ENCODE measurements at places on chromosomes 7 and 10.
A peak's percentile ranks its signal among the peaks of the same experiment; 100 is the strongest.

DNA sequence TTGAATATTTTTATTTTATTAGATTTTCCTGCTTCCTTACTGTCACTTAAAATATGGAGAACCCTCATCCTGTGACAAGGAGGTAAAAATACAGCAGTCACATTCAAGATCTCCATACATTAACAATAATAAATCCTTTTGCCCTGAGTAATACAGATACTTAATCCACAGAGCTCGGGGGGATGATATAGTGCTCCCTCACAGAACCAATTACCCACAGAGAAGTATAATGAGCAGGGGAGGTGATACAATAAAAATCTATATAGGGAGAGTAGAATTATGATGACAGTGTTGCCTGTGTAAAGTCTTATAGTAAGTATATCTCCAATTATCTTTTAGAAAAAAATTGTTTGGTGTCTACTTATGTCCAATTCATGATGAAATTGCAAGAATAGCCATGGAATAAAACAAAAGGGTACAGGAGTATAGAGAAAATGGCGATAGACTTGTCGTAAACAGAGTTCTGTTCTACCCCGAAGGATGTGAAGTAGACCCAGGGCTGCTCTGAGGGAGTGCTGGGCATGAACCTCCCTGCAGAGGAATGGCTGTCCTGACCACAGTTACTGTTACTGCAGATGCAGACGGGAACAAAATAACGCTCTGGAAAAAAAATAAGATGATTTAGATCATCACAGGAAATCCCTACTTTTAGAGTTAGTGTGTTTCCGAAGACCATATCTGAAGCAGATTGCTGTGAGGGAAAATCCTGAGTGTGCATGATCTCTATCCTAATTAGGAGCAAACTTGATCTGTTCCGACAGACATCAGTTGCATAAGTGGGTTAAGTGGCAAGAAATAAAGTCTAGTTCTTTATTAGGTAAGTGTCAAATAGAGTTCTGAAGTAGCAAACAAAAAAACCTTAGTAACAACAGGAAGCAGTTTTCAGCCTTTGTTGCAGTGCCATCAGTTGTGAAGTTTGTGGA lies 123.7 kb downstream of the KAT6B start:
- DNase-seq: no peak

DNA sequence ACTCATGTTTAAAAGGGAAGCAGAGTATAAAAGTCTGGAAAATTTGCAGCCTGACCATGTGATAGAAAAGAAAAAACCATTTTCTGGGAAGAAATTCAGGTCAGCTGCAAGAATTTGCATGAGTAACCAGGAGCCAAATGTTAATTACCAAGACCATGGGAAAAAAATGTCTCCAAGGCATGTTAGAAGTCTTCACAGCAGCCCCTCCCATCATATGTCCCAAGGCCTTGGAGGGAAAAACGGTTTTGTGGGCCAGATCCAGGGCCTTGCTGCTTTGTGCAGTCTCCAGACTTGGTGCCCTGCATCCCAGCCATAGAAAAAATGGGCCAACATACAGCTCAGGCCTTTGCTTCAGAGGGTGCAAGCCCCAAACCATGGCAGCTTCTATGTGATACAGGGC lies 1019.6 kb upstream of the SORCS1 start:
- DNase-seq: no peak

- peak; percentile 6 for DNase-seq
Measured at GRCh38 chr10:57338823-57339558, 928.7 kb downstream of the IPMK start.

GRCh38 chr10:21742740-21743412 lies 208.8 kb downstream of the MLLT10 start:
- no peak for DNase-seq

- no peak for DNase-seq
Measured at GRCh38 chr7:70512144-70512543, 619.8 kb upstream of the GALNT17 start.

DNA sequence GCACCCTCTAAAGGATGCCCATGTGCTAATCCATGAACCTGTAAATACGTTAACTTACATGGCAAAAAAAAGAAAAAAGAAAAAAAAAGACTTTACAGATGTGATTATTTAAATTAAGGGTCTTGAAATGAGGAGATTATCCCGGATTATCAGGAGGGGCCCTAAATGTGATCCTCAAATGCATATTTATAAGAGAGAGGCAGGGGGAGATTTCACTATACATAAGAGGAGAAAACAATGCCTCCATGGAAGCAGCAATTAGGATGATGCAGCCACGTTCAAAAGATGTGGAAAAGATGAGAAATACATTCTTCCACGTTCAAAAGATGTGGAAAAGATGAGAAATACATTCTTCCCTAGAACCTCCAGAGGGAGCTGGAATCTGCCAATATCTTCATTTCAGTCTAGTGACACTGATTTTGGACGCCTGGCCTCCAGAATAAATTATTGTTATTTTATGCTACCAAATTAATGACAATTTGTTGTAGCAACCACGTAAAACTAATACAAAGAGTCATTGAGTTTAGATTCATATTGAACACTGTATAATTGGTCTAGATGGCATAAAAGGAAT lies 328.4 kb upstream of the GNAI1 start:
- DNase-seq: no peak

- DNase-seq: no peak
Measured at GRCh38 chr7:1030444-1031070, 13.8 kb upstream of the GPR146 start.

GRCh38 chr10:33073641-33074415 lies 115.8 kb upstream of the ITGB1 start:
- no peak for DNase-seq

GRCh38 chr7:128099204-128099671 lies 68.0 kb upstream of the LRRC4 start:
- peak; percentile 74 for DNase-seq

DNA sequence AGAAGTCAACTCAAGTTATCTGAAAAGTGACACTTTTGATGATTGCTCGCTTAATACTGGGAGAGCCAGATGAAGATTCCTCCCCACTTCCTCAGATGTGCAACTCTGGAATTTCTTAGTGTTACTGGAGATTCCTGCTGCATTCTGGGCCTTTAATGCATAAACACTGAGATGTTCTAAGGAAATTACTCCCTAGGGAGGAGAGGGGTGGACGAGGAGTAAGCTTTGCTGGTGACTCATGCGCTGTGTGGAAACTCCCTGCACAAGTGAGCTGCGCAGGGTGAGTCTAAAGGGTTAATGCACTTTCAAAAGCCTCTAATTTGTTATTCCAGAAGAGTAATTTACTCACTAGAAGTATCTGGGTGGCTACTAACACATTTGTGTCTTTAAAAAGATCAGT lies 46.3 kb downstream of the EGFR start:
- DNase-seq: peak; percentile 98

All from foreskin fibroblast (primary cell).